ENCODE measurements at places on chromosomes 1 and 21. TPM values are rescaled to one million over a fixed set of nuclear protein-coding genes. Genes with fewer than 3 reads are reported as not detected.

Gene ASCL5
- total RNA-seq: not detected

Gene SLC30A10
- total RNA-seq: 22.8 TPM

Gene MSH4
- 1.9 TPM for total RNA-seq

Gene TMCC2
- total RNA-seq: 46.3 TPM

Gene TIE1
- 15.7 TPM for total RNA-seq

Gene KCNH1
- 5.6 TPM for total RNA-seq

Gene HPDL
- total RNA-seq: 1.3 TPM

Gene OR2T35
- total RNA-seq: not detected

Gene SPRR1B
- total RNA-seq: not detected

Gene WNT2B
- total RNA-seq: 5.6 TPM

Gene HOOK1
- 13.8 TPM for total RNA-seq

Gene CFAP141
- total RNA-seq: not detected

Gene CRP
- not detected for total RNA-seq

Gene SIKE1
- total RNA-seq: 93.0 TPM

Gene ANGPTL1
- total RNA-seq: 2.5 TPM

Gene KRTAP6-1
- not detected for total RNA-seq

Gene TEKT2
- total RNA-seq: 23.8 TPM
